ENCODE measurements at places on chromosomes 3 and 15.

DNA sequence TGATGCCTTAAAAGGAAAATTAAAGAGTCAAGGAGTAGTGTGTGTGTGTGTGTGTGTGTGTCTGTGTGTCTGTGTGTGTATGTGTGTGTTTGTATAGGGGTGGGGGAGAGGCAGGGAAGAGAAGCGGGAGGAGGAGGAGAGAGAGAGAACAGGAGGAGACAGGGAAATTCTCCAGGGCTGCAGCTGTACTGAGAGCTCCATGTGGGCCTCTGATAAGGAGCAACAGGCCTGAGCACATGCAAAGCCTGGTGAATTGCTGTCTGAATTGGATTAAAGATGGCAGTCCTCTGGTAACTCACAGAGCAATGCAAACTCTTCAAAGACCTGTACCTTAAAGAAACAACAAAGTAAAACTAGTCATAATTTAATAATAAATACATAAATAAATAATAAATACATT is 70.6 kb downstream of the SEMA6D start:
- no peak for DNase-seq

GRCh38 chr15:68386587-68387288 is 45.2 kb downstream of the ITGA11 start:
- no peak for DNase-seq

DNA sequence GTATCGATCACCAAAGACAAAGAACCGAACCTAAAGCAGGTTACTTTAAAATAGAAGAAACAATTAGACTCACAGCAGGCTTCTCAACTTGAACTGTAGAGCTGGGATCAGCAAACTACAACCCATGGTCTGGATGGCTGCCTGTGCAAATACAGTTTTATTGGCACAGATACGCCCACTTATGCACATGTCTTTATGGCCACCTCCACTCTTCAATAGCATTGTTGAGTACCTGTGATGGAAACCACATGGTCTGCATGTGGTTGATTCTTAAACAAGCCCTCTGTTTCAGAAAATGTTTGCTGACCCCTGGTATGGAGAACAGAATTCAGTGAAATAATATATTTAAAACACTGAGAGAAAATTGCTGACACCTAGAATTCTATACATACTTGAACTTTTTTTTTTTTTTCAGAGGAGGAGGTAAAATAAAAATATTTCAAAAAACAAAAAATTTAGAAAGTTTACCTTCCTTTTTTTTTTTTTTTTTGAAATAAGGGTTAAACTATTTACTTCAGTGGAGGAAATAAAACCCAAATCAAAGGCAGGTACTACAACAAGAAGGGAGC is 263.8 kb upstream of the ATP10A start:
- no peak for DNase-seq

GRCh38 chr3:39977058-39977794 is 167.8 kb downstream of the MYRIP start:
- DNase-seq: no peak

DNA sequence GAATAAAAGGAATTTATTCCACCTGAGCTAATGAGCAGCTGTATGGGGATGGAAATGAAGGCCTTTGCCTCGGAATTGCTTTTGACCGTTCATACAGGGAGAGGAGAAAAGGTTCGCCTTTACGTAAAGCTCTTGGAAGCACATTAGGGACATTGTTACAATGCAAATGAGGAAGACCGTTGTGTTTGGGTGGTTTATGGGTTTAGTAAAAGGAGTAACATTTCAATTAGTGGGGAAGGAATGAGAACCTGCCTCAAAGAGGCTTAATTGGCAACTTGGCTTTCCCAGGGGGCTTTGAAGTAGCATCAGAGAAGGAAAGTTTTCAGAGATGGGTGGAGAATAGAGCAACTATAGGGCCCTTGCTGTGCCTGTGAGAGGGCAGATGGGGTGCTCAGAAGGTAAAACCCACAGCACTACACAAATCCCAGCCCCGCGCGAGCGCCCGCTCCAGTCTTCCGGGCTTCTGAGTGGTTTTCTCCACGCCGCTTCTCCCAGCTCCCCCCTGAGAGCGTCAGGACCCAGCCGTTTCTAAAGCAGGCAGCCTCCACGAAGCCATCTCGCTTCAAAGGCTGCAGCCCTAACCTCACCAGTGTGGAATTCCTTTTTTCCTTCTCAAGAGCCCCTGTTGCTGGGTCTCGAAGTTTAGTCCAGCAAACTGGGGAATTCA is 192.0 kb upstream of the HES1 start:
- no peak for DNase-seq

DNA sequence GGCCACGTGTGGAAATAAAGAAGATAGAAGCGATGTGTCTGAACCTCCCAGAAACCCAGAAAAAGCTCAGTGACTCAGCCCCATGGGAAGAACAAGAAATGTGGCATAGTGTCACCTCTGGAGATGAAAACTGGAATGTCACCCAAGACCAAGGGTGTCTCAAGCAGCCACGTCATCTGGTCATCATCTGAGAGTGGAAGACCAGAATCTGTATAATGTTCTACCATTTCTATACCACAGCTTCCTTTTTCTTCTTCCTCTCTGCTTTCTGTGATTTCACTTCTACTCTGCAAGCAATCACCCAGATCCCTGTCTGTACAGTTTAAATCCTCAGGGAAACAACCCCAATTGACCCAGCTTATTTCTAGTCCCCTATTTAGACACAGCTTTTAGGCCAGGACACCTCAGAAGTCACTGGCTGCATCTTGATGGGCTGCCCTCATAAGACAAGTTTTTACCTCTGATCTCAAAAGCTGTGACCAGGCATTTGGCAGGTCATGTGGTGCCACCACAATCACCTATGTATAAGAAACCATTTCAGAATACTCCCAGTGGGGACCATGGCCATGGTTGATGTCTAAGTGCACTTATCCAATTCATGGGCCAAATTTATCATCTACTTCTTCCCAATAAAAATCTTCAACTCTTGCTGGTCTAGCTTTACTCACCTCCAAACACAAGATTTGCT is 278.5 kb upstream of the UMPS start:
- DNase-seq: no peak

GRCh38 chr15:85118173-85118572 is 136.5 kb downstream of the PDE8A start:
- DNase-seq: no peak

DNA sequence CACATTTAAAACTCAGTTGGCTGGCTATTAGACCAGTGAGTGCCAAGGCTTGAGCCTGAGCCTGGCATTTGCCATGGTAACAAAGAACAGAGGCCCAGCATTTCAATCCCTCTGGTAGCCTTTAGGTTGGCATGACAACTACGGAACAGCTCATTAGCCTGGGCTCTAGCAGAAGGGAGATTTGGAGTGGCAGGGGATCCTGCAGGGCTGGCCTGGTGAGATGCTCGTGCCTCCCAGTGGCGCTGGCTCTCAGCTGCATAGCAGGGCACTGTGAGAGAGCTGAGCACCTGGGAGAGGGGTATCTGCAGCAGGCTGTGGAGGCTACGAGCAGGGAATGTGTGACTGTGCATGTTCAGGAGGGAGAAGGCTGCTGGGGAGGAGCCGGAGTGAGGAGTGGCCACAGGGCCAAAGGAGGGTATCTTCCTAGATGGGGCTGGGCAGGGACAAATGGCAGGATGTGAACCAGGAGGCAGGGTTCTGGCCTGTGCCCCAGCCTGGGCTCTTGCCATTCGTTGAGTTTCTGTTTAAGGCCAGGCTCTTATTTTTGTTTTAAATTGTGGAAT is 5.6 kb upstream of the ABTB1 start:
- no peak for DNase-seq

DNA sequence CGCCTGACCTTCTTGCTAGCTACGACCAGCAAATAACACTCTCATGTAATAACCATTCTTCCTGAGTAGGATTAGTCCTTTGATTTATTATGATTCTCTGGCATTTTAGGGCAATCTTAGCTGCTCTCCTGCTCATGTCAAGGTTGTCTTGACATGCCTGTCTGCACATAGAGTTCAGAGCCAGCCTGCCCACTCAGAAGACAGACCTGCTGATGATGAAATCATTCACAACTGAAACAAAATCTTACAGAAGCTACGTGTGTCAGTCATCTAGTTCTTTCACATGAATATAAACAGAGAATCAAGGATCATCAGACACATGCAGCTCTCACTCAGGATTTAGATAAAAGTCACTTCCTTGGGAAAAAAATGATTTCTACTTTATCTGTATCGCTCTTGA is 173.6 kb upstream of the LYSMD4 start:
- no peak for DNase-seq

DNA sequence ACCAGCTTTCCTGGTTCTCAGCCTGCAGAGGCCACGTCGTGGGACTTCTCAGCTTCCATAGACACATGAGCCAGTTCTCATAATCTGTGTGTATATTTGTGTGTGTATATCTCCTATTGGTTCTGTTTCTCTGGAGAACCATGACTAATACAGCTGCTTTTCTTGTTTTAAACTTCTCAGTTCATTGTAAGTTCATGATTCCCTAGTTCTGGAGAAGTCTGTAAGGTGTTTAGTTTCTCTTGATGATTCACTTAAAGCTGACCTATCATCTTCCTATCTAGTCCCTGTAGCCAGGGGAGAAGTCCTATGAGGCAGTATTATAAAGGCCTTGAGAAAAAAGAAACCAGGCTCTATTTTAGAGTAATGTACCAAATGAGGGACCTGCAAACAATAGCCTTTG is 147.7 kb downstream of the RYR3 start:
- no peak for DNase-seq

DNA sequence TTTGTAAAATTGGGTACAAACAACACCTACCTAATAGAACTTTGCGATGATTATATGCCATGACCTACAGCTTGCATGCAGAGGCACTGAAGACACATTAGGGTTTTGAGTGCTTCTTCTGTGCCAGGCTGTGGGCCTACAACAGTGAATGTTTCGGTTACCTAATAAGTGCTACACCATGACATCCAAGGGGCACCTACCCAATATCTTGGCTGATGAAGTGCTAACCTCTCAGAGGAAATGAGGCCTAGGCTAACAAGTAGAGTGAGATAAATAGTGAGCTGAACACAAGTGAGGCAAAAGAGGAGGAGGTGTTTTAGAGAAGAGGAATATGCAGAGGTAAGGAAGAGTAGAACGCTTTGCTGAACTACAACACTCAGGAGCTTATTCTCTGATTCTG is 12.2 kb upstream of the RASGRP1 start:
- DNase-seq: no peak

DNA sequence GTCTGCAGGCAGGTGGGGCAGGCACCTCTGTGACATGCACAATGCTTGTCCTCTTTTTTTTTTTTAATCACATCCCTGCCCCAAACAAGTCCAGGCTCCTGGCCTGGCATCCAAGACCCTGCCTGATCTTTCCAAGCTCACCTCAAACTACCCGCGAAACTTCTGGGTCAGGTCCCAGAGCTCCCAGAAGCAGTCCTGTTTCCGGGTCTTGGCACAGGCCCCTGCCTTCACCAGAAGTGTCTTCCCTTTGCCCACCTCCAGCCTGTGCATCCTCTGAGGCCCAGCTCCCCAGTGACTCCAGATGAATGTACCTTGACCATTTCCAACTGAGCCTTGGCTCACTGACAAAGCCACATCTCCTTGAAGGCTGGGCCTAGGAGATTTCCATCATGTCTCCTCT is 23.0 kb downstream of the PLA2G4E start:
- DNase-seq: no peak

DNA sequence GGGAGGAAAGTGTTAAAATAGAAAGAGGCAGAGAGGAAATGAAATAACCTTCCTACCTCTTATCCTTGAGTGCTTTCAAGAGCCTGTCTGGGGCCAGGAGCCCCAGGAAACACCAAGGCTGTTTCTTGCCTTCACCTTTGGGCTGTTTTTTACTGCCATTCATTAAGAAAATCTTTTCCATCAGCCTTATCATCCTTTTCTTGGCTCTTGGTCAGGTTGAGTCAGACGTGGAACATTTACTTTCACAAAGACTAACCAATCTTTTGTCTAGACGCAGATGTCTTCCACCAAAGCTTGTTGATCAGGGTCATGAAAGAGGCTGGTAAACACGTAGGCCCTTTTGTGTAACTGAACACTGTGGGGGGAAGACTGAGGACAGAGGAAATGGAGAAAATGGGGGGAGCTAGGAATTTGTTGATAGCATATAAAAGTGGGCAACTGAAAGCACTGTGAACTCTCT is 151.0 kb upstream of the THBS1 start:
- DNase-seq: no peak

- no peak for DNase-seq
These were observed 130.2 kb downstream of the FILIP1L start for GRCh38 chr3:99984139-99984538.
